ENCODE measurements at places on chromosomes 2 and 18. TPM values are rescaled to one million over a fixed set of nuclear protein-coding genes. Genes with fewer than 3 reads are reported as not detected.

CFC1 gene
- total RNA-seq: 0.92 TPM

CFLAR gene
- total RNA-seq: 166 TPM

IHH gene
- 57.6 TPM for total RNA-seq

CNTNAP5 gene
- 3.3 TPM for total RNA-seq

GRCh38 chr2:216436383-216436782, 24.1 kb downstream of the SMARCAL1 start:
- DNase-seq: no peak

- no peak for DNase-seq
Measured at GRCh38 chr2:177183860-177184259, 28.7 kb upstream of the HNRNPA3 start.

GRCh38 chr2:38601463-38602135, 1.1 kb downstream of the HNRNPLL start:
- DNase-seq: no peak

GRCh38 chr2:170396799-170397459, 219.0 kb downstream of the MYO3B start:
- DNase-seq: no peak

GRCh38 chr18:78619854-78620253, 359.8 kb upstream of the SALL3 start:
- no peak for DNase-seq

GRCh38 chr18:35747894-35748472, 166.4 kb downstream of the GALNT1 start:
- no peak for DNase-seq

Measured in mucosa of descending colon (tissue), 3 donors.